ENCODE measurements at places on chromosomes 6 and 20.

DNA sequence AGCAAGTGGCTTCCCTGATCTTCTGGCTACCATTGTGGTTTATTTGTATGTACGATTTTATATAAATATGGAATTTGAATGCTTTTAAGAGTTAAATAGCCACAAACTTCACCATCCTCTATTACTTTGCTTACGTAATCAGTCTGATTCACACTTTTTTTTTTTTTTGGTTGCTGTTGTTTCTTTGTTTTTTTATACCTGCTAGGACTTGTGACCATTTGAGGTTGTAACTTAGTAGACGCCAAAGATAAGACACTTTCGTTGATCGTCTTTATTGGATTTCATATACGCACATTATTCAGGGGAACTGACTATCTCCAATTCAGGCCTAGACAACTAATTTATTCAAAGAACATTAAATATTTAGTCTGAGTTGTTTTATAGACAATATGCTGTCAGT lies 559.0 kb downstream of the CBLN4 start:
- DNase-seq: no peak

DNA sequence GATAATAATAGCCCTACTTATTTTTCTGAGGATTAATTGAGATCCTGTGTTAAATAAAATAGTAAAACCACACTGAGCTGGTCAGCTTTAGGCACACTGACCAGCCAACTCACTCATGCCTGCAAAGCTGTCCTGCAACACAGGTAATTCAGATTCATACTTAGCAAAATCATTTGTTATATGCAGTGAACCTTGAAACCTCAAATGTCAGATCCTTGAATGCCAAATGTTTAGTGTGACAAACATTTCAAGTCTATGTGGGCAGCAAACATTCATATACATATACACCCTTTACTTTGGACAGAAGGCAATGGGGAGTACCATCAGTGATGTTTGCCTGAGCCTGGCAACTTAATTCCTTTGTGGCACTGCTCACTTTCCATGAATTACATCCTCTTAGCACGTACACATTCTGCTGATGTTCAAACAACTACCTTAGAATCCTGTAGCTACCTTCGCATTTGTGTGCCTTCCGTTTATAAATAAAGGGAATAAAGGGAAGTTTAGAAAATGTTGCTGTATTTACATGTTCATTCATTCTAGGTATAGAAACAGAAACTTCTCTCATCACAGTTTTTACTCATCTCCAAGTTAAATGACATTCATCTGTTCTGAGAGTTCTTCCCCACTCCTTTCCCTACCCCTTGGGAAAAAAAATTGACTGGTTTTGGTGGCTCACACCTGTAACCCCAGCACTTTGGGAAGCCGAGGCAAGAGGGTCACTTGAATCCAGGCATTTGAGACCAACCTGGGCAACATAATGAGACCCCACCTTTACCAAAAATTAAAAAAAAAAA lies 140.8 kb downstream of the ZFAND3 start:
- no peak for DNase-seq

GRCh38 chr20:63087236-63087871 lies 80.6 kb upstream of the BHLHE23 start:
- DNase-seq: no peak

DNA sequence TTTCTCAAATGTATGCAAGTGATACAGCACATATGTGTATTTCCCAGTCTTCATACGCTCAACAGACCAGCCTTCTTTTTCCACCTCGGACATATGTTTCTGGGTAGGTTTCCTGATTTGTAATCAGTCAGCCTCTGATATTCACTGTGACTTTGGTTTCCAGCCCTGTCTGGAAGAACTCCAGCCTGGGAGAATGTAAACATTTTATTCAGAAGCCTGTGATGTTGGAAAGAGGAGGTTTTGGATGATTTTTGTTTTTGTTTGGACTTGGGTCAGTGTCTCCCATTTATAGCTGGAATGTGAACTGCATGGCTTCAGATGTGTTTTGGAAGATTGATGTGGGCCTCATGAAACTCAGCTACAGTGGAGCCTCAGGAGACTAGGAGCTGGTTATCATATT lies 172.2 kb upstream of the CENPW start:
- no peak for DNase-seq

Measured in HCT116 (cell line).